ENCODE measurements at places on chromosomes 5 and 9. TPM values are rescaled to one million over a fixed set of nuclear protein-coding genes. Genes with fewer than 3 reads are reported as not detected.

GRCh38 chr5:178249191-178249989, 16.8 kb upstream of the PHYKPL start:
- DNase-seq = peak; percentile 82

GRCh38 chr5:62268234-62268633, 37.8 kb upstream of the KIF2A start:
- no peak for DNase-seq

- no peak for DNase-seq
Observed at GRCh38 chr5:93611976-93612854, 29.2 kb downstream of the NR2F1 start.

GRCh38 chr5:170504616-170505266, 921 bp downstream of the KCNIP1 start:
- no peak for DNase-seq

DNA sequence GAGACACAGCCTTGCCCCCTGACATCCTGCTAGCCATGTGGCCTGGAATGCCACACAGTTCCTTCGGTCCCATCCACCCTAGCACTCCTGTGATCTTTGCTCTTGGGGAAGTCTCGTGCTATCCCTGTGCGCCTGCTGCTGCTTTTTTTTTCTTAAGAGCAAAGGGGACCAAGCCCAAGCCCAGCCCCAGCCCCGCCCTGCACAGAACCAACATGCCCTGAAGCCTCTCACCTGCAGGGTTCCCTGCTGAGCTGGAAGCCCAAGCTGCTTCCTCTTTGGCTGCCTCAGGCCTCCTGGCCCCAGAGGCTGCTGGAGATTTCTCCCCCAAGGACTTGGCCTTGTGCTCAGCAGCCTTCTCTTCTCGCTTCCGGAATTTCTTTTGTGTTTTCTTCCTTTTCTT, 1.8 kb downstream of the SURF6 start:
- no peak for DNase-seq

GRCh38 chr9:131597246-131597645, 51.9 kb downstream of the PRRT1B start:
- no peak for DNase-seq

- no peak for DNase-seq
Observed at GRCh38 chr9:115997923-115998322, 155.7 kb upstream of the PAPPA start.

GRCh38 chr5:89388872-89389271, 505.9 kb upstream of the MEF2C start:
- no peak for DNase-seq

GRCh38 chr9:136283291-136284235, 20.3 kb downstream of the CCDC187 start:
- peak; percentile 81 for DNase-seq

- DNase-seq = no peak
Observed at GRCh38 chr9:14907360-14907685, 2.9 kb downstream of the FREM1 start.

GRCh38 chr5:74009502-74009901, 383.5 kb downstream of the ARHGEF28 start:
- DNase-seq = no peak

DNA sequence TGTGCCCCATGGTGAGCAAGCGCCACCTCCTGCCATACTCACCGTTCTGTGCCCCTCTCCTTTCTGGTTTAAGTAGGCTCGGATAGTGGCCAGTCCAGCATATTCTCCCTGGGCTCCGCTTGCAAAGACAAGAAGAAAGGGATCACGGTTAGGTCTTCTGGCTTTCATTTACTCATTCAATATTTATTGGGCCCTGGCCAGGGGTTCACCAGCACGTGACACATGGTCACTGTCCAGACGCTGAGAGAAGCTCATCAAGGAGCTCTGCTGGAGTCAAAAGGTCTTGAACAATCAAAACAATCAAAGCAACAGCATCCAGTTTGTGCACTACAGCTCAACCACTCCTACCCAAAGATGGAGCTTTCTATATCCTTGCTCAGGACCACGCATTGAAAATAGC, 80.2 kb downstream of the GLDC start:
- no peak for DNase-seq

DNA sequence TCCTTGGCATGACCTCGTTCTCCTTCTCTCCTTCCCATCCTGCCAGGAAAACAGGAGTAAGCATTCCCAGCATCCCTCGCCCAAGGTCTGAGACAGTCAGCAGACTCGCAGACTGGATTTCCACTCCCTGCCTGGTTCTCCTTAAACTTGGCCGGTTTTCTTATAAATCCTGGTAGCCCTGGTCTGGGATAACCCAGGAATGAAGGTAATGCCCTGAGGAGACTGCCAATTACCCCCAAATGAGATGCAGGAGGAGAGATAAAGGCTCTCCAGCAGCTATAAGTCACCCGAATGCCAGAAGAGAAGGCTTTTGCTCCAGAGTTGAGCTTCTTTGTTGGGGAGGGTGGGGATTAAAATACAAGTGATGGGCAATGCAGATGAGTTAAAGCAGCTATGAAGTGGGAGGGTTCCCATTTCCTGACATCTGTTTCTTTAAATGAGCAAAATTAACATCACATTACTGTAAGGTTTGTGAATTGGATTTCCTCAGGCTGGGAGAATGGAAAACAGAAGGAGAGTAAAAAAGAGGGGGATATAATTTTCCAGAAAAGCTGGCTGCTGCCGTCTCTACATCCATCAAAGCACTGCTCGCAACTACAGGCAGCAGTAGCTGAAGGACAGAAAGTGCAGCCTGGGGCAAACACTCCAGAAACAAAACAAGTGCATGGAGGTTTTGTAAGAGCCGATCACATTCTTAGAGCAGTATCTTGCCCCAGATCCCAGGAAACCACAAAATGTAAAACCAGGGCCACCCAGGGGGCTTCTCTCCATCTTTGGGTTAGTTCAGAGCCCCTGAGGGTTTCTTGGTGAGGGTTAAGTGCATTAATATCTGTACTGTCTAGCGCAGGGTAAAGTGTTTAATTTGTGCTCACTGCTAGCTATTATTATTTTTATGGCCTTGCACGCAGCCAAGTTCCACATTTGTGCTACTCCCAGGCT, 177.6 kb upstream of the PANK3 start:
- DNase-seq = no peak

- no peak for DNase-seq
Observed at GRCh38 chr5:172453206-172453985, 929 bp downstream of the SH3PXD2B start.

- DNase-seq = no peak
Observed at GRCh38 chr5:180739271-180739670, 587 bp downstream of the OR2Y1 start.

DNA sequence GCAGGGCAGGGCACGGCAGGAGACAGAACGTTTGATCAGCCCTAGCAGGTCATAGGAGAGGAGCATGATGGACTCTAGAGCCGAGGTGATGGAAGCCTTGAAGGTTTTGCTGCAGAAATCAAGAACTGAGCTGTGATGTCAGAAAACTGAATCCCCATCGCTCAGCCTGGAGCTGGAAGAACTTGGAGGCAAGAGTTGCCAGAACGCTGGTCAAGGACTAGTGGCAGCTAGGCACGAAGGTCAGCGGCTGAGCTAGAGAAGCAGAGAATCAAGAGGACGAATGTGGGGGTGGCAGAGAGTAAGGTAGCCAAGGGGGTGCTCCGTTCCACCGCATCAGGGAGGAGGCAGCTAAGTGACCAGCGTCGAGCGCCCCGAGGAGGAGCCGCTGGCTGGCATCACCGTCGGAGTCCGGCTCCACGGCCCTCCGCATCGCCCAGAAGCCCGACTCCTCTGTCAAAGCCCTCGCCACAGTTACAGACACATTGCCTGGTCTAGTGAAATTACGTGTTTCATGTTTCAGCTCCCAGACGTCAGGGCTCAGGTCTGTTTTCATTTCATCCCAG, 1.2 kb upstream of the GALNT10 start:
- peak; percentile 38 for DNase-seq

DNA sequence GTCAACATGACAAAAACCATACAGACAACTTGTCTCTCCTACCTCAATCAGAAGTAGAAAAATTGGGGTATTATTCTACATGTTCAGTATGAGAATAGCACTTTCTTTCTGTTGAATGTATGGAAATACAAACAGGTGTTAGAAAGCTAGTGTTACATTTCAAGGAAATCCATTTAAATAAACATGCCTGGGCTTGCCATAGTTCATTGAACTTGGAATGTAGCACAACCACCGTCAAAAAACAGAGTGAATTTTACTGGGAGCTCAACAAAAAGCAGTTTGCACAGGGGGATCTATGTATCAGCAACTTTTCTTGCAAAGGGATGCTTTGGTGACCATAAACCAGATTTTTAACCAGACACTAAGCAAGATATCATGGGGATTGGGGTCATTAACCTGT, 307.9 kb upstream of the SMARCA2 start:
- no peak for DNase-seq

DNA sequence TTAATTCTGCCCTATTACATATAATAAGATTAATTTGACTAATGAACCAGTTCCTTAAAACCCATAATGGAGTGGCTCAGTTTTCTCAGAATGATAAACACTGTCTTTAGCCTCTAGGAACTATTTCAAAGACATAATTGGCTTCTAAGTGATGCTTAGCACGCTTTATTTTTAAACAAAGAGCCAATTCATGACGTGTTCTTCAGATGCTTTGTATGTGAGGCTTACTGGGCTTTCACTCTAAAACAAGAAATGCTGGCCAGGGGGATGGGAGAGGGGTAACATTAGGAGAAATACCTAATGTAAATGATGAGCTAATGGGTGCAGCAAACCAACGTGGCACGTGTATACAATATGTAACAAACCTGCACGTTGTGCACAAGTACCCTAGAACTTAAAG, 7.6 kb upstream of the SFXN1 start:
- DNase-seq = no peak

DNA sequence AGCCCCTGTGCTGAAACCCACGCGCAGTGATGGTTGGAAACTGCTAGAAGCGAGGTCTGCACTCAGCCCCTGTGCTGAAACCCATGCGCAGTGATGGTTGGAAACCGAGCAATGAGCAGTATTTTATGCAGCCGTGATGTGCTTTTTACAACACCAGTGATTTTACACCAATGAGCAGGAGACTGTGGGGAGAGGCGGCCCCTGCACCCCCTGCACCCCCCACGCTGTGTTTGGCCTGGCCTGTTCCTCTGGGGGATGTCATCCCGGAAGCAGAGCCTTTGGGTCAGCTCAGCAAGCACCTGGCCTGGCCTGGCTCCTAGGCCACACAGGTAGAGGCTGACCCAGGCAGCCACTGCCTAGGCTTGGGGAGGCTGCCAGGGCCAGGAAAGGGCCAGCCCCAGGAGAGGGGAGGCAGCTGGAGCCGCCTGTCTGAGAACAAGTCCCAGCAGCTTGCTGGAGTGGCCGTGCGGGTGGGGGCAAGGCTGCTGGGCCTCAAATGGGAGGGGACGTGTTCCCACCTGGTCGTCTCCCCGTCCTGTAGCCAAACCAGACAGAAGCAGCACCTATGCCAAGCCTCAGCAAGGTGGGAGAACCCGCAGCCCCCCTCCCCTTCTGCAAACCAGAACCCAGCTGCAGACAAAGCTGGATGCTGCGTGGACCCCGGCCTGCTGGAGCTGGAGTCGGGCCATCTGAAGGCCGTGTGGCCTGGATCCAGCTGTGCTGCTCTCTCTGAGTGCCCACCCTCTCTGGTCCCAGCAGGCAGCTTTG, 46.8 kb downstream of the DBH start:
- no peak for DNase-seq

DNA sequence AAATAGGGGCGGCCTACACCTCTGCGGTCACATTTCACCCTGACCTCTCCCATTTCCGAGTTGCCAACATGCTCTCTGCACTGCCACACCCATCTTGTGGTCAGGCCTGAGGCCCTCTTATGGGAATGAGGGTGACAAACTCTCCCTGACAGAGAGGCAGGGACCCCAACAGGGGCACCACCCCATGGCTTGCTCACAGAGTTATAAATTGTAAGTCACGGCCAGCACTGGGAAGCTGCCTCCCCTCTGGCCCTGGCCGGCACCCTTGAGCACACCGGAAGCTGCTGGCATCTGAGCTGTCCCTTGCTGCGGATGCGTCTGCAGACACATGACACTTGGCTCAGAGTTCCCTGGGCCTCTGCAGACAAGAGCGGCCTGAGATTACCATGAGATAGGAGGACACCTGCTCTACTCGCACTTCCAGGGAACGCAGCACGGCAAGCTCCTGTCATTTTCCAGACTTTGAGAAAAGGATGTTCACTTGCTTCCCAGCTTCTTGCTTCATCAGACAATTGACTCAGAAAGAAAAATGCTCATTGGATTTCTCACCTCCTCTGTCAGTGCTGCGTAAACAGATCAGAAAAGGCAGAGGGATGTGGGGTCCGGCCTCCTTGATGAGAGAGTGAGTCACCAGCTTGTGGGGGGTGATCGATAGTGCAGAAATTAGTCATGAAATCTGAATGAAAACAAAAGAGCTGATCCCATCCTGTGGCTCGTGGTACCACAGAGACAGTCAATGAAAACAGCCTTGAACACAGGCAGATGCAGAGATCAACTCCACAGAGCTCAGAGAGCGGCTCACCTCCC, 269.8 kb downstream of the SYK start:
- DNase-seq = no peak

- no peak for DNase-seq
Observed at GRCh38 chr5:132473668-132474067, 16.9 kb downstream of the IRF1 start.

- no peak for DNase-seq
Observed at GRCh38 chr9:22131817-22132216, 122.7 kb upstream of the CDKN2B start.

DNA sequence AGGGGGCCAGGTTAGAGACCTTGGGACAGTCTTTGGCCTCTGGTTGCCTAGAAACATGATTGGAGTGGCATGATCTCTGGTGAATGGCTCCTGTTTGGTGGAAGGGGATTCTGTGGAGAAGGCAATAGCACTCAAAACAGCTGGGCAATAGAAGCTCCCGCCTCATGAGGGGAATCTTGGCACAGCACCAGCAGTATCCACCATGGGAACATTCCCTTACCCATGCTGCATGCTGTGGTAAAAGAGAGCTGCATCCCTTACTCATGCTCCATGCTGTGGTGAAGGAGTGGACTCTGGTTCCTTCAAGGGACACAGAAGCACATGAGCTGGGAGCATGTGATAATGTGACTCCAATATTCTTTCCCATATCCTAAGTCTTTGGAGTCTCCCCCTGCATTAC, 160.6 kb downstream of the PJA2 start:
- DNase-seq = no peak

DNA sequence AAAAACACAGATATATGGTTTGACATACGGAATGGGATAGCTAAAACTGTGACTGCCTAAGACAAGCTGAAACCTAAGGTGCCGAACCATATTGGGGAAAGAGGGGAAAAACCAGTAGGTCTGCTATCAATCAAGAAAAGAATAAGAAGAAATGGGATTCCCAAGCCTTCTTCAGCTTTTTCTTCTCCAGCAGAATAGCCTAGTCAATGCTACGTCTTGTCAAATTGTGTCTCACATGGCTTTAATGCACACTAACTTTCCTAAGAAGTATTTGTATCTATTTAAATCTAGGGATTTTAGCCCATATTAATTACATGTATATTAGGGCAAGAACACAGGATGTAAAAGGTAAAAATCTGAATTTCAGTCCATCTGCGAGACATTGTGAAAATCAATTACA, 797 bp upstream of the FBXO38 start:
- DNase-seq = no peak

PTPRD gene
- total RNA-seq = 16.2 TPM

HARS2 gene
- total RNA-seq = 9.7 TPM

SPAAR gene
- 0.84 TPM for total RNA-seq

TRIM14 gene
- total RNA-seq = 25.3 TPM

PCDHA9 gene
- total RNA-seq = not detected

TAF11L8 gene
- total RNA-seq = not detected

ASPN gene
- total RNA-seq = 11.5 TPM

PCDHGA10 gene
- total RNA-seq = 2.3 TPM

ANKRD34B gene
- total RNA-seq = not detected

GARIN3 gene
- total RNA-seq = not detected

Data from right lobe of liver (tissue), 6 donors.